Activated CD8-positive, alpha-beta memory T cell treated with anti-CD3 and anti-CD28 coated beads for 36 hours (primary cell): ENCODE measurements at places on chromosomes 5 and 9. TPM values are rescaled to one million over a fixed set of nuclear protein-coding genes. Genes with fewer than 3 reads are reported as not detected.

The SH2D3C gene
- total RNA-seq, result 18.3 TPM

The CAMSAP1 gene
- 32.1 TPM for total RNA-seq

The SPOCK1 gene
- total RNA-seq, result not detected

The WNT8A gene
- total RNA-seq, result not detected

The GCNT1 gene
- 16.4 TPM for total RNA-seq

The DPH7 gene
- 38.3 TPM for total RNA-seq

The PCDHAC2 gene
- not detected for total RNA-seq

The ENG gene
- total RNA-seq, result 20.5 TPM

The ZNF189 gene
- total RNA-seq, result 8.3 TPM

The ZNF366 gene
- not detected for total RNA-seq

The HAPLN1 gene
- total RNA-seq, result not detected
